ENCODE measurements at places on chromosomes 12 and 14. TPM values are rescaled to one million over a fixed set of nuclear protein-coding genes. Genes with fewer than 3 reads are reported as not detected.

RASSF8 gene
- 46.7 TPM for total RNA-seq

- H3K36me3 ChIP-seq, result no peaks in the 10 kb centered on the region
- DNase-seq, result no peak
- no peaks in the 10 kb centered on the region for H3K27me3 ChIP-seq
- H3K4me1 ChIP-seq, result no peaks in the 10 kb centered on the region
- no peak overlapping the region for H3K27ac ChIP-seq
Measured at GRCh38 chr14:81716953-81717352, 183.3 kb upstream of the SEL1L start.

GRCh38 chr12:4091016-4091743, 182.4 kb upstream of the CCND2 start:
- H3K4me1 ChIP-seq, result no peaks in the 10 kb centered on the region
- no peak overlapping the region for H3K4me3 ChIP-seq
- H3K36me3 ChIP-seq, result no peaks in the 10 kb centered on the region

KLRF1 gene
- not detected for total RNA-seq

DNA sequence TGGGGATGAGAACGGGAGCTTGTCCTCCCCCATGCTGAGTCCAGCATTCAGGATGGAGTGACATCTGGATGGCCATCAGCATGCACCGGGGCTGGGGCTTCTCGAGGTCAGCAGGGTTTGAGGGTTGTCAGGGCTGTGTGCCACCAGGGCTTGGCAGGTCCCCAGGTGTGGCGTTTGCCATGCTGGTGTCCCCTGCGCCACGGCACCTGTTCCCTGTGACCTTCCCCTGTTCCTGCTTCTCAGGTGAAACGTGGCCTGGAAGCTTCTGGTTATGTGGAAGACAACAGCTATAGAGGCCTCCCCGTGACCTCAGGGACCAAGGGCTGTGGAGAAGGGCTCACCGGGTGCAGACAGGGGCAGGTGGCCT, 152.4 kb downstream of the KIF26A start:
- no peak overlapping the region for H3K27ac ChIP-seq
- peak overlapping the region; percentile 46 for H3K4me3 ChIP-seq
- no peak for DNase-seq
- H3K27me3 ChIP-seq, result no peaks in the 10 kb centered on the region
